SK-N-DZ (cell line): ENCODE measurements at places on chromosomes 6 and 20.

DNA sequence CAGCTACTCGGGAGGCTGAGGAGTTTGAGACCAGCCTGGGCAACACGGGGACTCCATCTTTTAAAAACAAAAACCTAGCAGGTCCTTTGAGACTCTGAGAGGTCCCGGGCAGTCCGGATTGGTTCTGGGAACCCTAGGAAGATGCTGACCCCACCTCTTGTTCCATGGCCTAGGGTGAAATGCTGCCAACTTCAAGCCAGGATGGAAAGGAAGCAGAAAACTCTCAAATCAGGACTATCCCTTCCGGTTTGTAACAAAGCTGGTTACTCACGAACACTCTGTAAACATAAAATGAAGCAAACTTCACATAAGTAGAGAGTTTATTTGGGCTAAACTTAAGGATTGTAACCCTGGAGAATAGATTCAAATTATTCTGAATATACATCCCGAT, 28.0 kb downstream of the CAPN11 start:
- no peak for DNase-seq

GRCh38 chr20:56580226-56580625, 47.2 kb downstream of the FAM209B start:
- DNase-seq = no peak

DNA sequence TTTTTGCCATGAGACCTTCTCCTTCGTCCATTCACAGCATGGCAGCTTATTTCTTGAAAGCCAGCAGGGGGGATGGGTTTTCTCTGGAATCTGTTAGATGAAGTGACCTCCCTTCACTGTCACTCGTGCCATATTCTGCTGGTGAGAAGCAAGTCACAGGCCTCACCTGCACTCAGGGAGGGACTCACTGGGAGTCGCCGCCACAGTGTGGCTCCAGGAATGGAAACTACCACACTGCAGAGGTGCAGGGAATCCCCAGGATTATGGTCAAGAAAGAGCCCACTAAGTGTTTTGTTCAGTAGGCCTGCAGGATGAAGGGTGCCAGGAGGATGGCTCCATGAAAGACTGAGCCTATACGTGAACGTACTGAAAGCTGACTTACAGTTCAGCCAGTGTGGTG, 161.1 kb upstream of the AKAP12 start:
- DNase-seq = no peak

DNA sequence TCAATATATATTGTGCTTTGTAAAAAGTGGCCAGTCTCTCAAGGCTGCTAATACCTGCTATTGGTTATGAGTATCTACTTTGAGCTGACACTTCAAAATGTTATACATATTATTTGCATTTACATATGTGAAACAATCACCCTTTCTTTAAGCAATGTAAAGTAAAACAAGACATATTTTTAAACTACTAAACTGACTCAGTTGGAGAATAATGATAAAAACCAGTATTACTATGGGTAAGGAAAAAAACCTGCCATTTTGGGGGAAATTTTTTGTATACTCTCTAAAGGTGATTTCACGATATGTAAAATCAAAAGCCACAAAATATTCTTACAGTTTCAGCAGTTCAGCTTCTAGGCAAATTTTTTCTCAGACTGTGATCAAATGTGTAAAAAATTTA, 232.3 kb downstream of the PRL start:
- no peak for DNase-seq
